ENCODE measurements at places on chromosomes 1 and 21.

DNA sequence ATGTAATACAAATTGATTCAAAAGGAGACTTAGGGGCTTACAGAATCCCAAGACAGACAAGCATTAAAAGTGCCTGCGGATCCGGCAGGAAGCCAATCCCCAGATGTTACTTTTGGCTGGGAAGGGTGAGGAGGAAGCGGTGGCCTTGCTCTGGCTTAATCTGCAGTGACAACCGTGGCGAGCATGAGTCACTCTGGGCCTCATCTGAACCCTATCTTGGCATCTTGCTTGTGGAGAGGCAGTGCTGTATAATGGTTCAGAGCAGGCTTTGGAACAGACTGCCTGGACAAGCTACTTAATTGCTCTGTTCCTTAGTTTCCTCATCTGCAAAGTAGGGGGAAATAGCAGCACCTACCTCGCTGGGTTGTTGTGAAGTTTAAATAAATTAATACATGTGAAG lies 74.1 kb downstream of the XCL2 start:
- DNase-seq = no peak

GRCh38 chr21:25512095-25513081 lies 94.9 kb downstream of the MRPL39 start:
- DNase-seq = no peak

GRCh38 chr1:37052120-37052519 lies 17.8 kb upstream of the GRIK3 start:
- DNase-seq = no peak

- no peak for DNase-seq
These were observed 29.8 kb upstream of the VTCN1 start for GRCh38 chr1:117240547-117240946.

GRCh38 chr1:81999364-81999763 lies 198.6 kb downstream of the ADGRL2 start:
- no peak for DNase-seq

DNA sequence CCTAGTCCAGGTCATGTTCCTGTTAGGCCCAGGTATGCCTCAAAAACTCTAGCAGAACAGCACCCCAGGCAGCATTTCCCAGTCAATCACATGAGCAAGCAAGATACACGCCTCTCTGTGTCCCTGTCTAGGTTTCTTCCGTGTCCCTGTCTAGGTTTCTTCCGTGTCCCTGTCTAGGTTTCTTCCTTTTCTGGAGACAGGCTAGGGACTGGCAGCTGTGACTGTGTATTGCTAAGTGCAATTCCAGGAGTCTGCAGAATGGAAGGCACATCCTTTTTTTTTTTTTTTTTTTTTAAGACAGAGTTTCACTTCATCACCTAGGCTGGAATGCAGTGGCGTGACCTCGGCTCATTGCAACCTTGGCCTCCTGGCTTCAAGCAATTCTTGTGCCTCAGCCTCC lies 77.6 kb downstream of the SETD4 start:
- DNase-seq = no peak

DNA sequence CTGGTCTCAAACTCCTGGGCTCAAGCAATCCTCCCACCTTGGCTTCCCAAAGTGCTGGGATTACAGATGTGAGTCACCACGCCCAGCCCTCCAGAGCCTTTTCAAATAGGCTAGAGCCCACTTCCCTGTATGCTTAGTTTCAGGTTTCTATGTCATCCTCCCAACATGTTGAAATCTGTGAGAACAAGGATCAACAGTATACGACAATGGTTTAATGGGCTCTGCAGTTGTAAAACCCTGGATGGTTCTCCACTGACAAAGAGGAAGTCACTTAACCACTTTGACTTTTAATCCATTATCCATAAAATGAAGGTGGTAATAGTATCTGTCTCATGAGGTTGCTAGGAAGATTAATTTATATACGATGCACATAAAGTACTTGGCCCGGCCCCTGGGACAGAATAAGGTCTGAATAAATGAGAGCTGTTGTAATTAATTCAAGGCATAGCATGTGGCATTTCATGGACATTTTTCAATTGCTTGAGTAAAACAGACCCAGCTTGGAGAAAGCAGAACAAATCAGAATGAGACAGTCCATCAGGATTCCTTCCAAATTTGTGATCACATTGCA lies 113.9 kb upstream of the ZNF648 start:
- DNase-seq = no peak

DNA sequence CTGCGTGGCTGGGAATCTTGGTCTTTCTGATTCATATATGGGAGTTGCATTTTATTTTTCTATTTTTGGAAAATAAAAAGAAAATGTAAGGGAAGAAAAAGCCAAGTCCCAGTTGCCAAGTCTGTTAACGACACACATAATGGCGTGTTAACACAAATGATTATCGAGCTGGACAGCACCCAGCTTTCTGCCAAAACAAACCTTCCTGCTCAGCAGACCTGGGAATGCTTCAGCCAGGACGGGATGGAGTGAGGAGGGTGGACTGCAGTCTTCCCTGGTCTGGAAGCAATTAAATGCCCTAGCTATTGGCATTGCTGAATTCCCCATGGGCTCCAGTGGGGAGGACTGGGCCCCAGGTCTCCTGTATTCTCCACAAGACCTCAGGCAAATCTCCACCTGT lies 184.2 kb upstream of the USP24 start:
- no peak for DNase-seq

- DNase-seq = no peak
These were observed 31.0 kb upstream of the ZBTB18 start for GRCh38 chr1:244019982-244020485.

DNA sequence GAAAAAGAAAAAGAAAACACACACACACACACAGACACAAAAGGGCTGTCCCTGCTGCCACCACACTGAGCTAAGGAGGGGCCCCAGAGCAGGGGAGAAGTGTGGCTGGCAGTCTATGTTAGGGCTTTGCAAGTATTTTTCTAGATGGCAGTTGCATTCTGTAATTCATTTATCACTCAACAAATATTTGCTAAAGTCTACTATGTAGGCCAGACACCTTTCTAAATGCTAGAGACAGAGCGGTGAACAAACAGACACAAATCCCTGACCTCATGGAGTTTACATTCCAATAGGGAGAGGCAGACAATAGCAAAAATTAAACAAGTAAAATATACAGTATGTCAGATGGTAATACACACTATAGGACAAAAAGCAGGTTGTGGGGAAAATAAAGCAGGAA lies 20.2 kb downstream of the WDR64 start:
- no peak for DNase-seq

GRCh38 chr1:114117654-114118053 lies 36.0 kb downstream of the SYT6 start:
- DNase-seq = no peak

DNA sequence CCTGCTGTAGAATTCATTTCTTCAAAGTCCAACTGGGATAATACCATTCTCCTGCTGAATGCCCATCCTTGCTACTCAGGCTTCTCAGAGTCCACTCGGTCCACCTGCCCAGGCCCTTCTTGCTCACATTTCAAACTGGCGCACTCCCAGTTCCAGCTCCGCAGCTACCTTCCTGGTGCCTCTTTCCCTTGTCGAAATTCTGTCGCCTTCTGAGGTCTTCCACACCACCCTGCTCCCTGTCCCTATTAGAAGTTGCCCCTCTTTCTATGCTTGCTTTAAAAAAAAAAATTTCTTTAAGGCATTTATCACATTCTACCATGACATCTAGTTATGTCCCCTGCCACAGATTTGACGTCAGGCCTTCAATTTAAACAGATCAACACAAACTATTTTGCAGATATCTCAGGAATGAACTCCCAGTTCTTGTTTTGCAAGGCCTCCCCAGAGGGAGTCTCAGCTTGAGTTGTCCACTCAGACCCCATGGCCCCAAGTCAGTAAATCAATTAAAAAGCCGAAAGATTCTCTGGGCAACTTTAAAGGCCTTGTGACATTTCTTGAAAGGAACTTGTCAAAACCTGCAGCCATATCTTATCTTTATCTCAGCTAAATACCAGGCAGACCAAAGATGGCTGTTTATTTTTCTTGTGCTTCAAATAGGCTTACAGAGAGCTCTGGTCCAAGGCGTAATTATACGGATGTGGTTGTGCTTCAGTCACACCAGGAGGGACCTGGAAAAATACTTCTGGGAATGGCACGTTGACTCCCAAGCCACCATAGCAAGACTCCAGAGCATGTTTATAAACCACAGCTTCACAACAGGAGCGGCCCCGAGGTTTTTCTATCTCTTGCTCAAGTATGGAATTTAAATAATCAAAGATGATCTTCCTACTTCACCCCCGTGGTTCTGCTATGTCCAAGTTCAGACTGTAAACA lies 2.2 kb downstream of the FAM89A start:
- no peak for DNase-seq

DNA sequence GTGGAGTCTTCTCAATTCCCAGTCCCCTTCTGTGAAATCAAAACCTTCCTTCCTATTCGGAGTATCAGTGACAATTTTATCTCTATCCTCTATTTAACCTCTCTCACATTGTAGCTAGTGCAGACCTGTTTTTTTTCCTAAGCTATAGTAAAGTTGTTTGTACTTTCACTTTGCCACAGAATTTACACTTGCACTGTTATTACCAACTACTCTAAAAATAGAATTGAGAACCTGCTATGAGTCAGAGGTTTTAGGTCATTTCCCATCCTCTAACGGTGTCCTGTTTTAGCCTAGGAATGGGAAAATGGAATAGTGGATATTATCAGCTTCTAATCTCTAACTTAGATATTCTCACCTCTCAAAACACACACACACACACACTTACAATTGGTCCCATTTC lies 862.7 kb downstream of the NCAM2 start:
- no peak for DNase-seq

DNA sequence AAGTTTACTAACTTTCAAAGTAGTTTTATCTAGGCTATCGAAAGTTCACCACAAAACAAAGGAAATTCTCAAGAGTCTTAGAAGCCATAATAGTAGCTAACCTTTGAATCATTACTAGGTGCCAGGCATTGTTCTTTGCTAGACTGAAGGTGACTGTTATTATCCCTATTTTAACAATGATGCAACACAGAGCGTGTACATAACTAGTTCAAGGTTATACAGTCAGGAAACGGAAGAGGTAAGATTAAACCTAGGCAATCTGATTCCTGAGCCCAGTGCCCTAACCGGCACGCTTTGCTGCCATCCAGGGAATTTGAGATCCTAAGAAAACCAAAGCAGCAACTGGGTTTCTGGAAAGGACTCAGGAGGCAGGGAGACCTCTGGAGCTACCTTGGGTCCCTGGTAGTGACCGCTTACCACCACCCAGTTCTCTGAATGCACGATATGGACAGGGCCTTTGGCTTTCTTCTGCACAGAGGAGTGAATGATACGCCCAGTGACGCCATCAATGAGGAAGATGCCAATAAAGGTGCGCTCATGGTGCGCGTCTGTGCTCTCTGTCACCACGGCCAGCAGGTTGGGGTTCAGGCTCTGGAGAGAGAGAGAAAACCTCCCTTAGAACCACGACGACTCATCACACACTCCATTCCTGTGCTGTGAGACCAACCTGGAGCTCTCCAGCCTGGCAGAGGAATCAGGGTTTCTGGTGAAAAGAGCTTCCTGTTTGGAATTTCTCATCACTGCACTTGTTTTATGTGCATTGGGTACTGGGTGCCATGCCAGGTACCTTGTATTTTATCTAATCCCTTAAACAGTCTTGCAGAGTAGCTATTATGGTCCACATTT lies 13.1 kb upstream of the UBR4 start:
- no peak for DNase-seq

DNA sequence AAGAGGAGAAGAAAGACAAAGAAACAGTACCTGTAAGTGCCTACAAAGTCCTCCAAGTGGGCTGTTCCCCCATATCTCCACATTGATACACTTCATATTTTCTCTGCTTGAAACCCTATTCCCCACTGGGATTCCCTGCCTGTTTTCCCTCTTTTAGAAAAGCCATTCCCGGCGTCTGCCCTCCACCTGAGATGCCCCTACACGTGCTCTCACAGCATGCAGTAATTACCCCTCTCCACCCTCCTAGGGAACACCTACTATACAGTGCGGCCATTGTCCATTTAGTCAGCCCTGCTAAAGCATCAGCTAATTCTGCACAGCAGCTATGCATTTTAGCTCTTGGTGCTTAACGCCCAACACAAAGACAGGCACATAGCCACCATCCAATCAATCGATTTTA lies 135.7 kb upstream of the TIAM1 start:
- DNase-seq = no peak

DNA sequence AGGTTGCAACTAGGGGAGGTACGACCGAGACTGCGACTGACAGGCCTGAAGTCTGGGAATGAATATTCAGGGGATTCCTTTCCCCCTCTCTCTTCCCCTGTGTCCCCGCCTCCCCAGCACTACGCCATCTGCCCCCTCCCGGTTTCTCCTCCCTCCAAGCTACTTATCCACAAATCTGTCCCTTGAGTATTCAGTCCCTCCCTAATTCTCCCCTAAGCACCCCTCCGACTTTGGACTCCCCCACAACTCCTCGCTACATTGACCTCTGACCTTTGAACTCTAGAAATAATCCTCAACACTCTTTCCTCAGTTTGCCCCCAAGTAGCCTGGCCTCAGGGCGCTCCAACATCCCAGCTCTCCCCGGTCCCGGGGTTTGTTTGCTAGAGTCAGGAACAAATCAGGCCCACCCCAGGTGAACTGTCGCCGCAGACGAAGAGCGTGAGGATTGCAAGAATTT lies 393 bp downstream of the LYSMD1 start:
- no peak for DNase-seq

DNA sequence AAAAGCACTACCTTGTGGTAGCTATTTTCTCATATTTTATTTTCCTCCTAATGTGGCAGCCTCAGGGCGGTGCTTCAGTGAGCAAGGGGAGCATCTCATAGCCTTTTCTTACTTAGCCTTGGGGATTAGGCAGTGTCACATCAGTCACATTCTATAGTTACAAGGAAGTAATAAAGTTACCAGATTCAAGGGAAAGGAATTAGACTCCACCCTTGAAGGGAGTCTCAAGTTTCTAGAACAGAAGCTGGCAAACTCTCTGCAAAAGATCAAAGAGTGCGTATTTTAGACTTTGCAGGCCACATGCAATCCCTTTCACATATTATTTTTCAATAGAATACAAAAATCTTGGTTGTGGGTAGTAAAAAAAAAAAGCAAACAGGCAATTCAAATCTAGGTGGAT lies 350.4 kb downstream of the AMY1C start:
- DNase-seq = no peak

DNA sequence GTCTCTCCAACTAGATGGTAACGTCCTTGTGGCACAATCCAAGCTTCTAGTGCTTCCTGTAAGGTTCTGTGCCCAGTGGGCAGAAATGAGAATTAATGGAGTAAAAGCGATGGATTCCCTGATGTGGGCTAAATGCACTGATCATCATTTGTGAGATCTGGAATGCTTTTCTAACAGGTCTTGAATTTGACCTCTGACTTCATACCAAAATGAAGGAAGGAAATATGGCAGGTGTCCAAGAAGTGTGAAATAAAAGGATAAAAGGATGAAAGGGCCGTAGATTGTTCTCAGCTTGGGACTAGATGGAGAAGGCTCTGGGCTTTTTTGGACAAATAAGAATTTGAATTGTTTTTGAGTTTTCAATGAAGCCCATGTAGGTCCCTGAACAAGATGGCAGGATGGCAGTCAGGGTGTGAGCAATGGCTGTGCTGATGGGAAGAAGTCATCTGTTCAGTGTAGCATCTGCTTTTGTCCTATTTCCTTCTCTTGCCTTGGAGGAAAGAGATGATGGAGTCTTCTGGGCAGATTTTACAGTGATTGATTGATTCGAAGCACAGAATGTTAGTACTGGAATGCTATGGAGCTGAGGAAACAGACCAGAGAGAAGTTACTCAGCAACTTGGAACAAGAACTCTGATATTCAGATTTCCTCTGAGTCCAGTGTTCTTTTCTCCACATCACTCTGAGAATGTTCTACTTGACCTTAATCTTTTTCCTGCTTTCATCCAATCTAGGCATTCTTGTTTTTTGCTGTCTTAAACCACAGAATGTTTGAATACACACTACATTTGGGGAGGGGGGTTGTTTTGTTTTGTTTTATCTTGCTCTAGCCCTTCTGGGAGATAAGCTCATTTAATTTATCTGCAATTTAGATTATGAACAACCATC lies 286.0 kb downstream of the HLX start:
- DNase-seq = no peak

Data from C1 segment of cervical spinal cord (tissue), 14 donors.